H4 (cell line): ENCODE measurements at places on chromosomes 7 and 10. TPM values are rescaled to one million over a fixed set of nuclear protein-coding genes. Genes with fewer than 3 reads are reported as not detected.

DNA sequence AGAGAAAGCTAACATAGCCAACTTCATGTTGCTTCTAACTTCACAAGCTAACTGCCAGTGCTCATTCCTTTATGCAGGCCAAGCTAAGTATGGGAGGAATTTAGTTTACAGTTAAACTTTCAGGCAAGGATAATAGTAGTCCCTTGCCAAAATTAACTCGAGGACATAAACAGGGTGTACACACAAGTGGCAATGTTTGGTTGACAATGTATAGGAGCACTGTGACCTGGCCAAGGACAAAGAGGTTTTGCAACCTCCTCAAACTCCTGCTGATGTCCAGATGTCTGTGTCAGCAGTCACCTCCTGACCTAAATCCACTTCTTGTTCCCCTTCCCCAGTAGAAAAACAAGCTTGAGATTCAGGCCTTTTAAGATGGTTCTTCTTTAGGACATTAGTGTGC lies 494.6 kb upstream of the KLF6 start:
- no peak for DNase-seq

Gene ADO
- total RNA-seq, result 24.0 and 24.7 TPM in 2 replicates

DNA sequence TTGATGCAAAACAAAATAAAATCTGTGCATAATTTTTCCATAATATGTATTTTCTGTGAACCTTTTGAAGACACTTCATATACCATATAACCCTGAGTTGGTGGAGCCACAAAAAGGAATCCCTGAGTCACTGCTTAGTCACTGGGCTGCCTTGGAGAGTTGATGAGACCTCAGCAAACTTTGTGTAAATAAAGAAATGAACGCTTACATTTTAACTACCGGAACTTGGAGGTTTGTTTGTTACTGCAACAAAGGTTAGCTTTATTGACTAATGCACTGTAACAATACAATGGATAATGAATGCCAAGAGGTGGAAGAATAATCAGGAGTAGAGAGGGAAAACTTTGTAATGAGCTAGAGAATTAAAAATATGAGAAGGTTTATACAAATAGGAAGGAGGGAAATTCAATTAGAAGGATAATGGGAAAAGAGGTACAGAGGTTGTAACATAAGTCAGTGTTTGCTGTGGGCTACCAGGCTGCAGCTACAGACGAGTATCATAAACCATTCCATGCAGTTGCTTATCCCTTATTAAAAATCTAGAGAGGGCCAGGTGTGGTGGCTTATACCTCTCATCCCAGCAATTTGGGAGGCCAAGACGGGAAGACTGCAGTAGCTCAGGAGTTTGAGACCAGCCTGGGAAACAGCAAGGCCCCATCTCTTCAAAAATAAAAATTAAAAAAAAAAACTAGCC lies 1042.1 kb downstream of the TYW1 start:
- DNase-seq, result peak; percentile 95

DNA sequence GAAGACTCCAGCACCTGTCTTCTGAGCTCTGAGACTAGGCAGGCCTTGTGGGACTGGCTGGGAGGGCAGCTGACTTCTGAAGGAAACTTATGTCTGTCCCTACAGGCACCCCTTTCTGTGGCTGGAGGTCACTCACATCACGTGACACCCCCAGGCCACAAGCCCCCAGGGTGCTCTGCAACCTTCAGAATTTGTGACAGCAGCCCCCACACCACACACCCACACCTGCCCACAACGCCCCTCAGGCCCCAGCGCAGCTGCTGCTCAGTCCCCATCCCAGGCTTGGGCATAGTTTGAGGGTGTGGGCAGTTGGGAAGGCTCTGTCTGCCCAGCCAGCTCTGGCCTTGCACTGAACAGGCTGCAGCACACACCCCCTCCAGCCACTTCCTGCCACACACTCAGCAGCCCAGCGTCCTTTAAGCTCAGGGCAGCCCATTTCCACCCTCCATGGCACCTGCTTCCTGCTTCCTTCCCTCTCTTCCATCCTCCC lies 80.0 kb upstream of the UNC5B start:
- DNase-seq, result no peak
